ENCODE measurements at places on chromosomes 2 and 18. TPM values are rescaled to one million over a fixed set of nuclear protein-coding genes. Genes with fewer than 3 reads are reported as not detected.
A peak's percentile ranks its signal among the peaks of the same experiment; 100 is the strongest.

- peak; percentile 75 for ATAC-seq
Observed at GRCh38 chr2:28408764-28409599, 16.3 kb downstream of the FOSL2 start.

DNA sequence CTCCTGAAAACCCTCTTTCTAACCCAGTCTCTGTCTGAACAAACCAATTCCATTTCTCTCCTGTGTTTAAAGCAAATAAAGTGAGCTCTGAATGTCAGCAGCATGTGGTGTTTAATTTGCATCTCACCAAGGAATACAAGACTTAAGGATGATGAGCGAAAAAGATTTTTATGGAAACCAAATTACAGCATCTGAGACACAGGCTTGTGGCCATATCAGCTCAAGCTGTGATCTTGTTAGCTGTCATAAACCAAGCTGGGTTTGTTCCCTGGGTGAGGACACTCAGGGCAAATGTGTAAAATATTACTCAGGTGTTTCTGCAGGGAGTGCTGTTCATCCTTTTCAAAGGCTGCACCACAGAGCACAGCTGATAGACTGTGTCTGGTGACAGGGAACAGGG lies 129.3 kb upstream of the REV1 start:
- ATAC-seq = no peak

DNA sequence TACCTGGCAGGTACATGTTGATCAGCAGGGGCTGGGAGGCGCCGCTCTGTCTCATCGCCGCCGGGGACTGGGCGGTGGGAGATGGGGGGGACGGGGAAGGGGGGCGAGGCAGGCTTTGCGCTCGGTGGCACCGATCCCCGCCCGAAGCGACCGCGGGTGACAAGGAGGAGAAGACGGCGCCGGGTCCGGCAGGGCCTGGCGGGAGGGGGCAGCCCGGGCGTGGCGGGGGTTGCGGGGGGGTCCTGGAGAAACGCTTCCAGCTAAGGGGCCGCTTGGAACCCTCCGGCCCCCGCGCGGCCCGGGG lies at the start of gene FEV:
Gene FEV (minus strand): TSS at position 164 of the 304 bp plus-strand sequence. CDS start 109 bp downstream, at position 55.
- ATAC-seq = no peak

DNA sequence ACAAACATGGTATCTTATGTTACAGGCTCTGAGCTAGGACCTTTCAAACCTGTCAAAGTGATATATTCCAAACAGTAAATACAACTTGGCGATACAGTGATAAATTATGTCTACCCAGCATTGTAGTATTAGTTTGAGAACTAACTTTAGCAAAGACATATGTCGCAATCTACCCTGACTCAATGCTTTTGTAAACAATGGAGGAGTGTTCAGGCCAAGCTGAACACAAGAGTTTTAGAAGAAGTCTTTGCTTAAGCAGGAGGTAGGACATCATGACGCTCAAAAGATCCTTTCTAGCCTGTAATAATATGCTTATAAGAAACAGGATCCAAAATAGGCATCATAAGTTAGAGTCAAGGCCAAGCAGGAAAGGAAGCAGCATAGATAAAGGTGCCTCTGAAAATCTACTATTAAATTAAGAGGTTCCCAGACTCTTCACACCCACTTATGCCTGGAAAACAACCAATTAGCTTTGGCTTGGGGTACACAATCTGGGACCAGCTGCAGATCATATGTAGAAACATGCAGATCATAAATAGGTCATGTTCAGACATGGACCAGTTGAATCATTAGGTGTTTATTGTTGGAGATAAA lies 132.5 kb downstream of the CSRNP3 start:
- no peak for ATAC-seq

- ATAC-seq = no peak
Observed at GRCh38 chr2:44573996-44574395, 212.2 kb downstream of the CAMKMT start.

- ATAC-seq = peak; percentile 96
Observed at GRCh38 chr2:197286805-197287595, 23.6 kb downstream of the ANKRD44 start.

TMEM163 gene
- total RNA-seq = 0.26 TPM

CHRND gene
- total RNA-seq = not detected

ARHGAP28 gene
- total RNA-seq = not detected

DNA sequence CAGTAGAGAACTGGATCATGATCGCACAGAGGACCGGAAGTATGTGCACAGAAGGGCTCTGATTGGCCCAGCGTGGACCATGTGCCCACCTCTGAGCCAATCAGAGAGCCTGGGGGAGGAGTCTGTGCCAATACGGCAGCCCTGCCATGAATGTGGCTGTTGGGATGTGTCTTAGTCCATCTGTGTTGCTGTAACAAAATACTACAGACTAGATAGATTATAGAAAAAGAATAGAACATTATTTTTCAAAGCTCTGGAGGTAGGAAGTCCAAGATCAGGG lies 132.0 kb downstream of the NDUFA10 start:
- ATAC-seq = peak; percentile 70

GRCh38 chr18:31248783-31249521 lies 69.0 kb upstream of the DSG1 start:
- no peak for ATAC-seq

NDUFAF7 gene
- total RNA-seq = 29.8 TPM

MATN3 gene
- total RNA-seq = not detected

GRCh38 chr2:239930378-239930777 lies 94.8 kb downstream of the NDUFA10 start:
- no peak for ATAC-seq

- no peak for ATAC-seq
Observed at GRCh38 chr2:181177376-181177775, 197.0 kb downstream of the UBE2E3 start.

SERPINB10 gene
- total RNA-seq = not detected

GRCh38 chr18:13796515-13796914 lies 27.4 kb upstream of the MC5R start:
- no peak for ATAC-seq

KCNG2 gene
- total RNA-seq = not detected

GRCh38 chr2:32237488-32237887 lies 27.2 kb downstream of the NLRC4 start:
- ATAC-seq = no peak

- ATAC-seq = no peak
Observed at GRCh38 chr2:20027705-20028434, 15.4 kb upstream of the MATN3 start.

- ATAC-seq = no peak
Observed at GRCh38 chr2:143807192-143807591, 678.0 kb downstream of the ARHGAP15 start.

- no peak for ATAC-seq
Observed at GRCh38 chr2:222481941-222482340, 57.6 kb downstream of the SGPP2 start.

DNA sequence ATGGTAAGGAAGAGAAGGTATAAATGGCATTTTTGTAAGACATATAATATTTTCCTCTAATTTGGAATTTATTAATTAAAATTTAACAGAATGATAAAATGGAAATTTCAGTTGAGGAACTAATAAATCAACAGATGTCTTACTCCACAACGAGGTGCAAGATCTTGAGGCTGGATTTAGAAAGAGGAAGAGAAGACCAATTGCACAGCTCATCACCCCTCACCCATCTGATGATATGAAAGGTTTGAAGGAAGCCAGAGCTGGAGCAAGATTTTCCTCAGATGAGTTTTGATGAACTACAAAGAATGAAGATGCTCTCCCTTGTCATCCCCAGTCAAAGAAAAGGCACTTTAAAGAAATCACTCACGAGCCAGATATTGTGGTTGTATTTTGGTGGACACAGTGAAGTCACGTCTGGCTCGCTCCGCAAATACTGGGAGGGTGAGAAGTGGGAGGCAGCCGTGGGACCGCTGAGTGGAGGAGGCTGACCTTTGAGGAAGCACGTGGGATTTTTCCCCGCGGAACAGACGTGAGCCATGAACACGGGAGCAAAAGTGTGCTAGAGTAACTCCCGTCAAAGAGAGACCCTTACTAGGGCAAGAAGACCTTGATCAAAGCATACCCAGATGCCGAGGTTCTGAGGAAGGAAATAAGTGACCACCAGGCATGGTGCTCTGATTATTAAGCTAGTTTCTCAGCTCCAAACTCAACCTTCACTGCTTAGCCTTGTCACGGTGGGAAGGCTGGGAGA lies 511.4 kb downstream of the RNF144A start:
- ATAC-seq = no peak

OTX1 gene
- not detected for total RNA-seq

- ATAC-seq = no peak
Observed at GRCh38 chr2:53182601-53183000, 585.0 kb upstream of the CHAC2 start.

DNA sequence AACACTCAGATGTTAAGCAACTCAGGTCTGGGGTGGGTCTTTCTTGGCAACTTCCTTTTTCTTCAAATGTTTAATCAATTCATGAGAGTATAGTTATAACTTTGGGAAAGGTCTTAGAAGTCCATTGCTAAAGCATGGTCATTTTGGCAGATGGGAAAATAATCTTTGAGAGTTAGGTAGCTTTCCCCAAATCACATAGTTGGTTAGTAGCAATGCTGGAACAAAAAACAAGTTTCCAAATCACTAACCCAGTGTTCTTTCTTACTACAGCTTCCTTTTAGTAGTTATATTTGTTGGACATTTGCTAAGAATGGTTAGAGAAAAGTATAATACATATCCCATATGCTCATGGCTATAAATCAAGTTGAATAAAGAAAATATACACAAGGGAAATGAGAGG lies 185.2 kb upstream of the SLC14A2 start:
- ATAC-seq = no peak

- ATAC-seq = no peak
Observed at GRCh38 chr2:219967247-219968245, 340.1 kb downstream of the SLC4A3 start.

SGPP2 gene
- 3.0 TPM for total RNA-seq

DNA sequence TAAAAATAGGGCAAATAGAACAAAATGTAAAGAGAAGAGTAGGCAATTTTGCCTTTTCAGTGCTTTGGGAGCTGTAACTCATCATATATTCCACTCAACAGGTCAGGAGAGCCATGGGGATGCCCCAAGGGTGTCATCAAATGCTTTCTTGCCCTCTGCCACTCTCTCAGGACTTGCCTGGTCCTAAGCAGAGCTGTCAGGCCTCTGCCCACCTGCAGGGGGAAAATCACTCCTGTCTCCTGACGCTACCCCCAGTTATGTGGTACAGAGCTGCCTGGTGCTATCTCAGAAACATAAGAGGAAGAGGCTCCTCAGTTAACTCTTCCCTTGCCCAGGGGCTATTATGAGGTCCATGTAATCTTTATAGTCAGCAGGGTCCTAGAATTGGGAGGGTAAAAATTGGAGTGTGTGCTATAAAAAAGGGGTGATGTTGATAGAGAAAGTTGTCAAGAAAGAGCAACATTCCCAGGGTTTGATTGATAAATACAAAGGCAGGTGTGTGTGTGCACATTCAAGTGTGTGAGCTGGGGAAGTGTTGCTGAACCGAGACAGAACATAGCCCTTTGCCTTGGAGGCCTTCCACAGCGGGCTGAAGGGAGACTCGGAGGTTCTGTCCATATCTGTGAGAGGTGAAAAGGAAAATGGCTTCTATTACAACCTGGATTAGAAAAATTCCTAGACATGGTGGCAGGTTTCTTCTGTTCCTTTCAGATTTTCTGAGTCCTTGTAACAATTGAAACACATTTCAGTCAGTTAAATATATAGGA lies 25.4 kb downstream of the PTPRM start:
- ATAC-seq = peak; percentile 55

GRCh38 chr2:46471-47345 lies at the start of gene FAM110C:
Gene FAM110C, minus strand, starts transcription at chr2:46505. Its CDS starts 120 bp downstream, at chr2:46385.
- ATAC-seq = peak; percentile 76

- ATAC-seq = peak; percentile 95
Observed at GRCh38 chr2:73268830-73269685, 15.2 kb downstream of the FBXO41 start.

GRCh38 chr18:70513502-70514171 lies 224.8 kb downstream of the SOCS6 start:
- ATAC-seq = no peak

DNA sequence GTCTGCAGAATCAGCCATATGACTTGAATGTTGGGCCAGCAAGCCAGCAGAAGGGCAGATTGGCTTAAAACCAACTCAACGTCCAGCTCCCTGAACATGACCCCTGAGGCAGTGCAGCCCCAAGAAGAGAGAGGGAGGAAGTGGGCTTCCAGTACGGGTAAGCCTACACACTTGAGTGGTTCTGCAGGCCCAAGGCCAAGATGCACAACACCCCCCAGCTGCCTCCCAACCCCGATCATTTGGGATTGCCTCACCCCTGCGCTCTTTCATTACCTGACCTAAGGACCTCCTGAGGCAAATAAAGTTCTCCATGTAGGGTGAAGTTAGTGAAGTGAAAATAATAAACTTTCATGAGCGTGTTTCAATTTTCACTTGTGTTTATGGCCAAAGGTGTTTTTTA lies 536.0 kb downstream of the TNS1 start:
- no peak for ATAC-seq

GRCh38 chr2:55019526-55020258 lies 30.6 kb downstream of the RTN4 start:
- ATAC-seq = no peak

- peak; percentile 46 for ATAC-seq
Observed at GRCh38 chr18:76643199-76643598, 148.2 kb upstream of the ZNF516 start.

DNA sequence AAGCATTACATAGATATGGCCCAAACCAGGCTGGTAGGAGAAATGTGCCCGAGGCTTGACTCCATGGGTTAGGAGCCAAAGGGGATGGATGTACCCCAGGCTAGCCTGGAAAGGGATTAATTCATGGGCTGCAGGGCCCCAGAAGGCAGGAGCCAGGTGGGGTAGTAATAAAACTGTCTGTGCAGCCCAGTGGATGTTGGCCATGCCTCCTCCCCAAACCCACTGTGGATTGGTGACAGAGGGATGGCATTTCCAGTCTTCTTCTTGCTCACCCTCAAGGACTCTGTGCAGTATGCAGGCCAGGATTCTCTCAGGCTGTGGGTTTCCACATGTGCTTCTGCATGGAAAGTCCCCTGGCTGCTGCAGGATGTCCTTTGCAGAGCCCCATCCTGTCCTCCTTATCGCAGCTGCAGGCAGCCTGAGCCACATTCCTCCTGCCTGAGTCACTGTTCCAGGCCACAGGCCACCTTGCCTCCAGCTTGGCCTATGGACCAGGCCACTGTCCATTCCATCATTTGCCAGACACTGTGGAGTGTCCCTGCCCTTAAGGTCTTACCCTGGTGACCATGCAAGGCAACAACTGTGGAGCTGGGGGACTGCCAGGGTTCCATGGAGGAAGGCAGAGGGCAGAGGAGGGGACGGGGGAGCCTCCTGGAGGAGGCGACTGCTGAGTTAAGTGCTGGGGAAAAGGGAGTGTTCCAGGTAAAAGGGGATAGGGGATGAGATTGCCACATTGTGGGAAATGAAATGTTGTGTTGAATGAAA lies 38.9 kb downstream of the INO80C start:
- ATAC-seq = no peak

GRCh38 chr2:160290598-160290997 lies 90.5 kb upstream of the ITGB6 start:
- ATAC-seq = no peak

DNA sequence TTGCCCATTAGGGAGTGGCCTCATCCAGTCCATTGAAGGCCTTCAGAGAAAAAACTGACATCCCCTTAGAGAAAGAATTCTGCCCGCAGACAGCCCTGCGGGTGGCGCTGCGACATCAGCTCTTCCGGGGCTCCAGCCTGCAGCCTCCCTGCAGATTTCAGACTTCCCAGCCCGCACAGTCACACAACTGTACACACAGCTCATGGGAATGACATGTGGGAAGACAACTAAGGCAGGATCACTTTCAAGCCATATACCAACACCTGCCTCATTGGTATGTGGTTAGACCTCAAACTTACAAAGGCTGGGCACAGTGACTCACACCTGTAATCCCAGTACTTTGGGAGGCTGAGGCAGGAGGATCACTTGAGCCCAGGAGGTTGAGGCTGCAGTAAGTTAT lies 24.8 kb upstream of the TUBB6 start:
- ATAC-seq = no peak

CWC22 gene
- total RNA-seq = 24.2 TPM

Data from activated T-helper 17 cell treated with anti-CD3 and anti-CD28 coated beads, Interleukin-2, amount 50 U/mL, for 72 hours (primary cell).